NCI-H1048 (cell line): ENCODE measurements at places on chromosomes 11 and 22.

- no peak for DNase-seq
Observed at GRCh38 chr11:8097926-8098325, 16.9 kb downstream of the TUB start.

- peak; percentile 74 for DNase-seq
Observed at GRCh38 chr11:126308271-126308671, 4.4 kb downstream of the DCPS start.

DNA sequence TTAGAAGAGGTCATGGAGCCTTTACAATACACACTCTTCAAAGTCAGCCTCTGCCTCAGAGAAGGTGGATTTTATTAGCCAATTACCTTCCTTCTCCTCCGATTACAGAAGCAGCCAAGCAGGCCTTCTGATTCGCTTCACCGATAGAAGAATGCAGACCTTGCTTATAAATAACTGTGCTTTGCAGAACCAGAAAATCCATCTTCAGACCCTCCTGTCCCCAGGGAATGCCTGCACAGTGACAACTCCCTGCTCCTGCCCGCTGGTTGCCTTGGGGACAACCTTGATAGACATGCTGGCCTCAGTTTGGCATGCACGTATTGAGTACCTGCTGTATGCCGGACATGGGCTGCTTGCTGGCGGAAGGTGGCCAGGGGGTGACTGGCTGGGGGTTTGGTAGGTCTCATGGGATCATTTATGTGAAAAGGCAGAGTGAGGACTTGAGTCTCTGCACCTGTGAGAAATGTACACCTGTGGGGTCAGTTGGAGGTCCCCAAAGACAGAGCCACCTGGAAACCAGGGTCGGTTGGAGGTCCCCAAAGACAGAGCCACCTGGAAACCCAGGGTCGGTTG lies 1238.7 kb downstream of the BRD1 start:
- DNase-seq = no peak

DNA sequence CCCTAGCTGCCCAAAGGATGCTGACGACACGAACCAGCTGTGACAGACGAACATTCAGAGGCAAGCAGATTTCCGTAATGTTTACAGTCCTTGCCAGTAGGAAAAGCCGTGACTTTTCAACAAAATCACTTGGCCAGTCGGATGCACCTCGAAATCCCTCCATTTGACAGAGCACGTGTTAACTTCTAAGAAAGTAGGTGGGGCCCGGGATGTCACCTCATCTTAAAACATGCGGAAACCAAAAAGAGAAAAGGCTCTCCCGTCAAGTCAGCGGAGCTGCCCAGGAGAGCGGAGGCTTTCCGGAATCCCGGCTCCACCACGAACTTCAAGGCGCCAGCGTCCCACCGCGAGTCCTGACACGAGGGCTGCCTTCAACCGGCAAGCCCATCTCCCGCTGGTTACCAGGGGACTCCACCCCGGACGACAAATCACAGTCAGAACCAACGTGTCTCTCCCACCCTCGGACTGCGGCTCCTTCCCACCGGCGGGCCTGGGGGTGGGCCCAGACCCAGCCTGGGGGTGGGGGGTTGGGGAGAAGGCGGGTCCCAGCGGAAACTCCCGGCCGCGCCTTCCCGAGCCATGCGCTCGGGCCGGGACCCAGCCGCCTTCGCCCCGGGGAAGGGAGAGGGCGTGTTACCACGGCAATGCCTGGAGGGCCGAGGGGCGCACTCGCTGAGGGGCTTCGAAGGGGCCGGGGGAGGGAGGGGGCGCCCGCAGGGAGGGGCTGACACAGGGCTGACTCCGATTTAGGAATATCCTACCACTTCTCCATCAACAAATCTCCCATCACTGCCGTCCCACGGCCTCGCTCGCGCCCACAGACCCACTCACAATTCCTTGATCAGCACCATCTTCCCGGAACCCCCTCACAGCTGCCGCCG lies 475 bp downstream of the PITPNB start:
- DNase-seq = no peak

- DNase-seq = no peak
Observed at GRCh38 chr11:133803026-133803425, 42.3 kb downstream of the SPATA19 start.

DNA sequence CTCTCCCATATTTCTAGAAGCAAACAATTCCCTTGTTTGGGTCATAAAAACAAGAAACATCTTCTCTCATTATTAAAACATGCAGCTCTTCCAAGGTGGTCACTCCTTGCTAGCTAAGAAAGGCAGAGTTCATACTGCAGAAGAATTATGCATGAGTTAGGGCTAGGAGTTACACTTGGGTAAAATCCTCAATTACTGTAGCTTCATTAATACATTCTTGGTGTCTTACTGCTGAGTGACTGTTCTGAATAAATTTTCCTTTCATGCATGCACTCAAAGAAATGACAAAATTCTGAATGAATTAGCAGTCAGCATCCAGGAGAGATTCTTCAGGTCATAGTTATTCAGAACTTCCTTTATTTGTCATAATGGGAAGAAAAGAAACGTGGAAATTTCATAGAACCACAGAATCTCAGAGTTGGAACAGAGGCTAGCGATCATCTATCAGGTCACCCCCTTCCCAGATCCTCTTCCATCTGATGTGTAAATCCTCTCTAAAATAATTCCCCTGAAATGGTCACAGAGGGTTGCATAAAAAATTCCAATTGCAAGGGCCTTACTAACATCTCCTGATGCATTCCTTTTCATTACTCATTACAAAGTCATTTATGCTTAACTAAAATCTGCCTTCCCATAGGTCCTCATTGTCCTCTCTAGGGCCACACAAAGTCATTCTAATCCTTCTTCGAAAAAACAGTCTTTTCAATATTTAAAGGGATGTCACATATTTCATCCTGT lies 771.5 kb downstream of the DLG2 start:
- DNase-seq = no peak
